ENCODE measurements at places on chromosomes 13 and 19.

- no peak for DNase-seq
Observed at GRCh38 chr19:5342573-5343201, 2.1 kb upstream of the PTPRS start.

DNA sequence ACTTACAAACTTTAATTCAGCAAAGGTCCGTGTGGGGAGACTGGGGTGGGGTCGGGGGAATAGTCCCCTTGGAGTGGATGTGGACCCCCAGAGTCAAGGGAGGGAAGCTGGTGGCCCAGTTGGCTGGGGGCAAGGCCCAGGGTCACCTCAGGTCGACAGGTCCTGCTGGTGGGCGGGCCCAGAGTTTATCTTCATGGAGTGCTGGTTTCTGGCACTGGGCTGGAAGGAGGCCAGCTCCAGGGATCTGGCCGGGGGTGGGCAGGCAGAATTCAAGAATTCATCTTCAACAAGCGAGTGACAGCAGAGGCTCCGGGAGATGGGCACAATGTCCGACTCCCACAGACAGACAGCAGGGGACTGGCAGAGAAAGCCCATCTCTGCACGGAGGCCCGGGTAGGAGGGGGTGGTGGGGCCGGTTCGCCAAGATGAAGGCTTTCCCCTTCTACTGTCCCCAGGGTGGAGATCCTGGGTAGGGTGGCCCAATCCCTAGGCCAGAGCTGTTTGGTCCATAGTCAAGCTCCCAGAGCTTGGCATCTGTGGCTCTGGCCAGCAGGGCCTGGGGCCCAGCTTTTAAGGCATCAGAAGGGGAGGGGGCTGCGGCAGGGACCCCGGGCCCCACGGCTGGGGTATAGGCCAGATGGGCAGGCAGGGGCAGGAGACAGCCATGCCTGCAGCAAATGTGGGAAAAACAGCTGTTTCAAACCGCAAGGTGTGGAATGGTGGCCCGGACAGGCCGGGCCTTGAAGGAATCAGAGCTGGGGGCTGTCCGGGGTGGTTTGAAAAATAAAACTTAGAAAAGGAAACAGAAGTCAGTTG lies 622 bp upstream of the FDX2 start:
- no peak for DNase-seq

GRCh38 chr19:2041433-2041682 lies 9.7 kb downstream of the MKNK2 start:
- DNase-seq, result no peak

DNA sequence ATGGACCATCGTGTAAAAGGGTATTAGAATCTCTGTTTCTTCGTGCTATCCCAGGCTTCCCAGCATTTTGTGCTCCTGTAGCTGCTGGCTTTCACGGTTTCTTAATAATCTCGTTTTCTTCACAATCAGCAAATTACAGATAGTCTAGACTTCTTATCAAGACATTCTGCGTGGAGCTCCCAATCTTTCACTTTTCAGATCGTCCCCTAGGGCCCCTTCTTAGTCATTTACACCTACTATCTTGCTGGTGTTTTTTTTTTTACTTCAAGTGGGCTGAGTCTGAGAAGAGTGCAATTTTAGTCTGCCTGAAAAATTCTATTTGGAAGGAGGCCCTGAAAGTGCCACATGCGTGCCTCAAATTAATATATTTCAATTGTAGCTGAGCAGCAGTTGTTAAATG lies 275.1 kb downstream of the SHISA2 start:
- DNase-seq, result no peak

DNA sequence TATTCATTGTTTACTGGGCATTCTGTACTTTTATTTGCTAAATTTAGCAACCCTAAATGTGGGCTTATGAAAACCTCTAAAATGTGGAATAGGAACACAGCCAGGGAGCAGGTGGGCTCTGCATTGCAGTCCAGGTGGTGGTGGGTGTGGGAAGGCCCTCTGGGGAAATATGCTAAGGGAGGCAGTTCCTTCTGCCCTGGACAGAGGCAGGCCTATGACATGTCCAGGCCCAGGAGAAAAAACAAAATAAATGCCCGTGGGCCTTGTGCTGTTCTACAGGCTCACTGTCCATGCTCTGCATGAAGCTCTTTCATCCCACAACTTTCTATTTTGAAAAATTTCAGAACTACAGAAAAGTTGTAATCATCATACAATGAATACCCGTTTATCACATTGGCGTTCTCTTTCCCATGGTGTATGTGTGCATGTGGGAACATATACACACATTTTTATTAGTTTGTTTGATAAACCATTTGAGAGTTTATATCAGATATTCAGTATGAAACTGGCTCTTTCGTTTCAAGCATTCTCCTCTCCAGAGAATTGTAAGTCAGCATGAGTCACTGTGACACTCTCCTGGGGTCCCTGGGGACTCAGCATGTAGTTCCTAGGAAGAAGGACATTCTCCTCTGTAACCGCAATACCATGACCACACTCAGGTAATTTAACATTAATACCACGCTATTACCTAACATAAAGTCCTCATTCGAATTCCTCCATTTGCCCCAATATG lies 505.3 kb downstream of the COG6 start:
- no peak for DNase-seq

- DNase-seq, result no peak
Observed at GRCh38 chr19:44905437-44906160, at the start of gene APOE. Gene APOE, plus strand, starts transcription at chr19:44905796. Its CDS starts 829 bp downstream, at chr19:44906625.

GRCh38 chr19:49988433-49988832 lies 27.5 kb upstream of the SIGLEC11 start:
- no peak for DNase-seq

- peak; percentile 82 for DNase-seq
Observed at GRCh38 chr19:8158411-8159074, 9.2 kb upstream of the FBN3 start.

DNA sequence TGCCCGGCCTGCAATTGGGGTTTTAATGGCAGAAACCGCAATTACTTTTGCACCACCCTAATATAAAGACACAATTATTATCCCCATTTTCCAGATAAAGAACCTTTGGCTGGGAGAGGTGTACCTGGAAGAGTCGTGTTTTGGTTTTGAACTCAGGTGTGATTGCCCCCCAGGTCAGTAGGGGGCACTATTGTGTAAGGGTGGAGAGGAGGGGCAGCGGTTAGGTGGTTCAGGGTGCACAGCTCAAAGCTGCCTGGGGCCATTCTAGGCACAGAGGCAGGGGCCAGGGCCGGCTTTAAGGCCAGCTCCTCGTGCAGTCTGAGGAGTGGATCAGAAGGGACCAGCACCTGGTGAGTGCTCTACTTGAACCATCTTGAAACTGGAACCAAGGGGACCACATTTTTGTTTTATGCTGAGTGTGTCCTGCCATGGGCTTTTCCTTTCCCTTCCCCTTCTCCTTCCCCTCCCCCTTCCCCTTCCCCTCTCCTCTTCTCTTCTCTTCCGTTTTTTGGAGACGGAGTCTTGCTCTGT lies 5.8 kb upstream of the FCGRT start:
- peak; percentile 87 for DNase-seq

DNA sequence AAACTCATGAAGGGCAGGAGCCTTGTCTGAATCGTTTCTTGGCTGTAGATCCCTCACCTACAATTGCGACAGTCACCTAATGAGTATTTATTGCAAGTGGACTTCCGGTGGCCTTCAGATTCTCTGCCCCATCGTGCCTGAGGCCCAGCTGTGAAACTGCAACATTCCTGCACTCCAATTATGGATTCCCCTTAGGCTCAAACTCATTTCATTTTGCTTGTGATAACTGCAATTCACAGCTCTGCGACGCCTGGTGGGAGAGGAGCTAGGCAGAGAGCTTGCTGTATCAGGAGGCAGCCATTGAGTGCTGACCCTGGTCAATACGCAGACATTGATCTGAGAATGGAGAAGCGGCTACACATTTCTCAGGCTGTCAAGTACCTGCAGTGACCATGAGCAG lies 59.0 kb downstream of the CCDC70 start:
- no peak for DNase-seq

GRCh38 chr13:85313761-85314503 lies 485.3 kb downstream of the SLITRK6 start:
- DNase-seq, result no peak

DNA sequence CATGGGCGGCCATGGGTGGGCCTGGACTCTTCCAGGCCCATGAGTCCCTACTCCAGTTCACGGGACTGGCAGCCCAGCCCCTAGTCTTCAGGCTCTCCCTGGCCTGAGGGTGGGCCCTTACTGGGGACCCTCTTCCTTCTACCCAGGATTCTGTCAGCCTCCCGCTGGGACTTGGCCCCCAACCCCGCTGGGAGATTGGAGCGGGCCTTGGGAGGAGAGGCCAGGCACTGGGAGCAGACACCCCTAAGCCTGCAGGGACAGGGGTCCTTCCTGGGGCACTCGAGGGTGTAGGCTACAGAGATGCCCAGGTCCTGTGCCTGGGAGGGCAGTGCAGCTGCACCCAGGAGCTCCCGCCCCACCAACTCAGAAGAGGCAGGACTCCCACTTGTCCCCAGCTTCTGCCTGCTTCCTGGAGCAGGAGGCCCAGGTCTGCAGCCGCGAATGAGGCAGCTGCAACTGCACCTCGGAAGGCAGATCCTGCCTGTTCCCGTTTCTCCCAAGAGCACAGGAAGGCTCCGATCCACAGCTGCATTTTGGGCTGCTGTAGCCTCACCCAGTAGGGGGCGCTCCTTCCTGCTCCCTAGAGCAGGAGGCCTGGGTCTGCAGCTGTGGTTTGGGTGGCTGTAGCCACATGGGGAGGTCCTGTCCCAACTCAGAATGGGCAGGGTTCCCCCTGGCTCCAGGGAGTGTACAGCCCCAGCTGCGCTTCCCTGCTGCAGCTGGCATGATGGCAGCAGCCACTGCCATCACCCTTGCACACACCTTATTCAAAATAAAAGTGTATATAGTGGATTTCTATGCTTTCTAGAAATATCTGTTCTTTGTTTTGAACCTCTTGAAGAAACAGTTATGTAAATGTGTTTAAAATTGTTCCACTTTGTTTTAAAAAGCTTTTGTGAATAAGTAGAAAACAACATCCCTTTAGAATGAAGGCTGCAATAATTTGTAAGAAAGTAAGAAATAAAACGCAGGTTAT lies 46.8 kb downstream of the TEX26 start:
- peak; percentile 22 for DNase-seq

DNA sequence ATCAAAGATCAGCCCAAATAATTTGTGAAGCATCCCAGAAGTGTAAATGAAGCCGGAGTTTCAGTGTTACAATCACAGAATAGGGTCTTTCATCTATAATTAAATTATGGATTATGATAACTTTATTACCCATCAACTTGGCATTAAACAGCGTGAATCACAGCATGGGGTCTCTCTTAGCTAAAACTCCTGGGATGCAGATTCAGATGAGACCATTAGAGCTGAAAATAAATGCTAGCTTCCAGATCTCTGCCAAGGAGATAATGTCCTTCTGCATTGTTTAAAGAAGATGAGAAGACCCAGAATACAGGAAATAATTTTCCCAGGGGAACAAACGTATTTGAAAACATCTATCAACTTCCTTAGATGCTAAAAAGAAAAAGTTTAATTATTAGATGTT lies 546.0 kb upstream of the PCDH9 start:
- no peak for DNase-seq

GRCh38 chr13:103794526-103794925 lies 728.3 kb upstream of the SLC10A2 start:
- no peak for DNase-seq

DNA sequence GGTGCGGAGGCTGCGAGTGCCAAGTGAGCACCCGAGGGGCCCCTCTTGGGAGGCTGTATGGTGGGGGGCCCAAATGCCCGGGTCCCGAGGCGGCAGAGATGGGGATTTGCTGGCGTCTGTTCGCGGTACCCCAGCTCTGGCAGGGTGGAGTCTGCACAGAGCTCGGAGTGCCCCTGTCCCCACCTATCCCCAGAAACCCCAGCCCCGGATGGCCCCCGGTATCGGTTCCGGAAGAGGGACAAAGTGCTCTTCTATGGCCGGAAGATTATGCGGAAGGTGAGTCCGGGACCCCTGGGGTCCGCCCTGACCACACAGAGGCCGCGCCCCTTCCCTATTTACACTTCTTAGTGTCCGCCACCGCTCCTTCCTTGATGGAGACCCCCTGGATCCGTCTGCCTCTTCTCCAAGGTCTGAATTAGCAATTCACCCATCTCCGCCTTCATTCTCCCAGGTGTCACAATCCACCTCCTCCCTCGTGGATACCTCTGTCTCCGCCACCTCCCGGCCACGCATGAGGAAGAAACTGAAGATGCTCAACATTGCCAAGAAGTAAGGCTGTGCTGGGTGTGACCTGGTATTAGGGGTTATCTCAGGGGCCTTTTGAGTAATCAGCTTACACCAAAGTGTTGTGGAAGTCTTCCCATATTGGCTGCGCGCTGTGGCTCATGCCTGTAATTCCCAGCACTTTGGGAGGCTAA lies 630 bp downstream of the PNPLA6 start:
- DNase-seq, result no peak

DNA sequence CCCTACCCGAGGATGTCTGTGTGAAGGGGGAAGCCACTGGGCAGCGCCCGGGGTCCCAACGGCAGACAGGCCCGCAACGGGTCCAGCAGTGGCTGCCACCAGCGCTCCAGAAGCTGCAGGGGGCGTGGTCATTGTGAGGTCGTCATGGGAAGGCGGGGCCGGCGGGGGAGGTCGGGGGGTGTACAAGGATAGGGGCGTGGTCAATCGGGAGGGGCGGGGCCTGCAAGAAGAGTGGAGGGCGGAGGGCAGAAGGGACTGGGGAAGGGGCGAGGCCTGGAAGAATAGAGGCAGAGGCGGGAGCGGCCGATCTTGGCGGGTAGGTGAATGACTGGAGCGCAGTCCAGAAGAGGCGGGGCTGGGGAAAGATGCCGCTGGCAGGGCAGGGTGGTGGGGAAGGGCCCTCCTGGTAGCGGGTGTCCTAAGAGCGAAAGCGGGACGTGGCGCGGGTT lies 4.4 kb downstream of the FUZ start:
- DNase-seq, result peak; percentile 92

DNA sequence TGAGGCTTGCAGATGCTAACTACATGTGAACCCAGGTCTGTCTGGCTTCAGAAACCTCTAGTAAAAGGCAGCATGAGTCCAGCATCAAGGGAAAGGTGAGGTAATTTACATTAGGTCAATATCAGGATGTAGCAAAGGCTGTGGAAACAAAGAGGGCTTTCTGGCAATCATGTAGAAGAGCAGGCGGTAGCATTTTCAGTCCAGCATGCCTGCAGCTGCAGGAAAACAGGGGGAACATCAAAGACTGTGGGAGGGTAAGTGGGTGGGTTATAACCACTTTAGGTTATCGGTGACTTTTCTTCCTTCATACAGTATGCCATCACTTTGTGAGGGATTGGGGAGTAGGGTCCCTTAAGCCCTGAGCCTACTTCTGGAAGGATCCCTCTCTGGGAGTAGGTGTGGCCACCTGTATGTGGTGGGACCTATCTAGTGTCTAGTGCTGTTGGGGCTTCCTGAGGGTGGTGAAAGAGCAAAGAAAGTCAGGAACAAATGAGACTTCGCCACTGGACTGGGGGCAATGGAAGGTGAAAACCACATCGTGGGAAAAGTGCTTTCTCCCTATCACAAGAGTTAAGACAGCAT lies 10.8 kb downstream of the SUGP2 start:
- no peak for DNase-seq
